ENCODE measurements at places on chromosomes 12 and 14.

DNA sequence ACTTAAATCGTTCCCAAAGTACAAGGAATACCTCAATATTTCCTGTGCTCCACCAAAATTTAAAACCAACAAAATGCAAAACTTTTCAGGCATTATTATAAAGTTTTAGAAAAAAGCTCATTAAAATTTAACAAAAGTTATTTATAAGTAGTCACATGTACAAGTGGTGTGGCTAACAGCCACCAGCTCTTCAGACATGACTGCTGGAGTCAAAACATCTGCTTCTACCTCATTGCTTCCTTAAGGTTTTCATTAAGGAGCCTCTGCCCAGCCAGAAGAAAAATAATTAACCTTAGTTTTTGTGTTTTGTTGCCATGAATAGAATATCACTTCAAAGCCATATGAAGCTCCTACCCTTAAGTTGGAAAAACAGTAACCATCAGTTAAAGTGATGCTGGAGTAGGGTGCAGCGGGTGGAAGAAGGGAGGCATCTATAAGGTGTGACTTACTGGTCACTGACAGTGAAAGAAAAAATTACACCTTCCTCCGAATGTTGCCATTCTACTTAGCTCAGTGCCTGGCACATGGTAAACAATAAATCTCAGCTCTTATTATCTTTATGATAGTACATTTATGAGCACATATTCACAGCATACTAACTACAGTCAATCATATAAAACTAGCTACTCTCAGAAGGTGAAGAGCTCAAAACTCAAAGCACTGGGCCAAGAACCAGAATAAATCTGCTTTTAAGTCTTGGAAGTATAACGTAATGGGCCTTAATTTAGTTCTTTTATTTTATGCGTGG lies 57.7 kb downstream of the GALC start:
- DNase-seq, result no peak

GRCh38 chr12:48423171-48423570 lies 49.2 kb upstream of the ANP32D start:
- DNase-seq, result no peak

GRCh38 chr14:53723221-53723620 lies 233.4 kb downstream of the BMP4 start:
- DNase-seq, result no peak

DNA sequence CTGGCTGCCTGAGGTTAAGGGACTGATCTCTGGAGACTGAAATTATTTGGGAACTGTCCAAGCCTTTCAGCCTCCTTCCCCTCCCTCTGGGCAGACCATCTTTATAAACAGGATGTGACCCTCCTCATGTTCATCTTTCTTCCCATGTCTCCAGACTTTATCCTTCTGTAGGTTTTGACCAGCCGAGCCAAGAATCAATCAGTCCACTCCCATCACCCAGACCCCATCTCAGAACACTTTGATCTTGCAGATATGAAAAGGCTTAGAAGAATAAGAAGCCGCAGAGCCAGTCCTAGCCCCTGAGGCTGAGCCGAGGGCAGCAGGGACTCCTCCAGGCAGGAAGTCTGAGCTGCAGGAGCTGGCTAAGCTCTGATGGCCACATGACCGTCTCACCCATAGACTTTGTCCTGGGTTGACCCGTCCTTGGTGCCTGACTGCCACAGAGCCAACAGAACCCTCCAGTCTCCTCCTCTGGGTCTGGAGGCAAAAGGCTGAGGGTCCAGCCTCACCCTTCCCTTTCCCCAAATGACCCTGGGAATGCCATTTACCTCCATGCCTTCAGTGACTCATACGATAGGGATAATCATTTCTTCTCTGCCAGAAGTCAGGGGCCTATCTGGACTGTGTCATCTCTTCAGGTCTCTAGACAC lies 1.6 kb downstream of the KRT71 start:
- DNase-seq, result peak; percentile 20

DNA sequence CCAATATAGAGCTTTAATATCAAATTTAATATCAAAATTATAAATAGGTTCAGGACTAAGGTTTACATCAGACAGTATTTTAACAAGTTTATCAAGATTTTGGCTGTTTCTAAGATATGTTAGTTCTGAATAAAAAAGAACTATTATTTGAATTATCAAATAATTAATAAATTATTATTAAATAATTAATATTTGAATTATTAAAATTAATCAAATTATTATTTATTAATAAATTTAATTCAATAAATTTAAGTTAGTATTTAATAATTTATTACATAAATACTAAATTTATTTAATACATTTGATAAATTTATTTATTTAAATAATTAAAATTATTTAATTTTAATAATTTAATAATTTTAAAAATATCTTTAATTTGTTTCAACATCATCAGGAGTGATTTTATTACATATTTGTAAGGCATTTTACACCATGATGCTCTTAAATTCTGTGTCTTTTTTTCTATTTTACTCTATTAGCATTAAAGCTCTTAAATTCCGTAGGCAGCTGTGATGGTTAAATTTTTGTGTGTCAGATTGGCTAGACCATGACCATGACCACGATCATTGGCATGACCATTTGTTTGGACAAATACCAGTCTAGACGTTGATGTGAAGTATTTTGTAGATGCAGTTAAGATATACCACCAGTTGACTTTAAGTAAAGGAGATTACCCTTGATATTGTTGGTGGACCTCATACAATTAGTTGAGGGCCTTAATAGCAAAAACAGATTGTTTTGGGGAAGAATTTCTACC lies 82.6 kb downstream of the BBS10 start:
- DNase-seq, result no peak

DNA sequence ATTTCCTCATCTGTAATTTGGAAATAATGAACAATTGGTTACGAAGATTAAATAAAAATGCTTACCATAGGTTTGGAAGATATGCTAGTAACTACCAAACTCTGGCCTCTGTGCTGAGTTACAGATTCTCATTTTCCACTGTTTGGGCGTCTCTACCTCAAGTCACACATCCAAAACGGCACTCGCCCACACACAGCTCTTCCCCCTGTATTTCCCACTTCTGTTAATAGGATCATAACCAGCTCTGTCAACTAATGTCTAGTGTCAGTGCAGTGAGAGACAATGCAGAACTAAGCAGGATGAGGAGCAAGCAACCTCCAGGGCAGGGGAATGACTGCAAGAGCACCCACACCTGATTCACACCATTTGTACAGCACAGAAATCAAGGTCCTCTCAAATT lies 10.9 kb upstream of the SYCP3 start:
- DNase-seq, result no peak

- peak; percentile 40 for DNase-seq
Measured at GRCh38 chr12:89351489-89352241, 636 bp downstream of the DUSP6 start.

GRCh38 chr12:56202838-56203237 lies 13.6 kb upstream of the SMARCC2 start:
- no peak for DNase-seq

DNA sequence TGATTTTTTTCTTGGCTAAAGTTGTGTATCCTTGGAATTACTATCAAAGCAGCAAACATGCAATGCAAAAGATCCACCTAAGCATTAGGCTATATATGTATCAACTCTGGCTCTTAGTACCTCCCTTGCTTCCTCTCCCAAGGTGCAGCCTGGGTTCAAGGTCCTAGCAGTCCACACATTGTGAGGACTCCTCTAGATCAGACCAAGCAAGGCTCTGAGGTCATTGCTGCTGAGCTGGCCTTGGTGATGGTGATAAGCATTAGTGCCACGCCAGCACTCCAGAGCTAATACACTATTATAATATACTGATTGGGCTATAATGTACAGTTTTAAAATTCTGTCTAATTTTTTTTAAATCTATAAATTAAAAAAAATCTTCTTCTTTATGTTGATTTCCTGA lies 196.9 kb upstream of the BTG1 start:
- peak; percentile 61 for DNase-seq

- DNase-seq, result no peak
Measured at GRCh38 chr14:58915646-58916045, 272.8 kb upstream of the DAAM1 start.

GRCh38 chr12:106915635-106916026 lies 40.1 kb upstream of the TMEM263 start:
- no peak for DNase-seq

DNA sequence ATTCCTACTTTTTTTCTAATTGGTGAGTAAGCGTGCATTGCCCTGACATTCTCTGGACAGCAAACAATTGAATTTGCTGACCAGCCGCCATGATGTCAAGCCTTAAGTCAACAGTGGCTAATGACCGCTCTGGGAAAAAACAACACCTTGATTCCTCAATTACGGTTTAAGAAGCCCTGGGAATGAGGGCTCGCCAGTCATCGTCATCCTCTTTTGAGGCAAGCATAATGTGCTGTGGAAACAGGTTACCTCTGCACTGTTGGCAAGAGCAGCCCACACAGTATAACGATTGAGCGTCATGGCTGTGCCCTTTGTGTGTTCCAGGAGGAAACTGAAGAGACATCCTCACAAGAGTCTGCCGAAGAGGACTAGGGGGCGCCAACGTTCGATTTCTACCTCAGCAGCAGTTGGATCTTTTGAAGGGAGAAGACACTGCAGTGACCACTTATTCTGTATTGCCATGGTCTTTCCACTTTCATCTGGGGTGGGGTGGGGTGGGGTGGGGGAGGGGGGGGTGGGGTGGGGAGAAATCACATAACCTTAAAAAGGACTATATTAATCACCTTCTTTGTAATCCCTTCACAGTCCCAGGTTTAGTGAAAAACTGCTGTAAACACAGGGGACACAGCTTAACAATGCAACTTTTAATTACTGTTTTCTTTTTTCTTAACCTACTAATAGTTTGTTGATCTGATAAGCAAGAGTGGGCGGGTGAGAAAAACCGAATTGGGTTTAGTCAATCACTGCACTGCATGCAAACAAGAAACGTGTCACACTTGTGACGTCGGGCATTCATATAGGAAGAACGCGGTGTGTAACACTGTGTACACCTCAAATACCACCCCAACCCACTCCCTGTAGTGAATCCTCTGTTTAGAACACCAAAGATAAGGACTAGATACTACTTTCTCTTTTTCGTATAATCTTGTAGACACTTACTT lies 138.9 kb downstream of the HMGA2 start:
- DNase-seq, result peak; percentile 31

GRCh38 chr14:72744416-72745120 lies 149.3 kb downstream of the DPF3 start:
- no peak for DNase-seq

DNA sequence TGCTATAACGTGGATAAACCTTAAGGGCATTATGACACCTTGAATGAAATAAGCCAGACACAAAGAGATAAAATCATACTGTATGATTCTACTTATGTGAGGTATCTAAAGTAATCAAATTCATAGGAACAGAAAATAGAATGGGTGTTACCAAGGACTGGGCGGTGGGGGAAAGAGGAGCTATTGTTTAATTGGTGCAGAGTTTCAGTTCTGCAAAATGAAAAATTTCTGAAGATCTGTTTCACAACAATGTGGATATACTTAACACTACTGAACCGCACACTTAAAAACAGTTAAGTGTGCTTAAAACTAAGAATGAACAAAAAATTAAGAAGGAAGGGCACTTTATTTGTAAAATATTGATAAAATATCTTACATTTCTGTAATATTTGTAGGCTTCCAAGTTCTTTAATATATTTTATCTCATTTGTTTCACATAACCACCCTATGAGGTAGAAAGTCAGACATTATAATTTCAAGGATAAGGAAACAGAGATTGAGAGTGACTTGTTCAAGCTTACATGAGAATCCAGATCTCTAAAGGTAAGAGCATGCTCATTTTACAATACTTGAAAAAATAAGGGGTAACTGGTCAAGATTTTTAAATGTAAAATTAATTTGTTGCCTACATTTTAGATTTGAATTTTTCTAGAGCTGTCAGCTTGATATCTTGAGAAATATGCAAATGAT lies 14.9 kb downstream of the LTA4H start:
- DNase-seq, result no peak

DNA sequence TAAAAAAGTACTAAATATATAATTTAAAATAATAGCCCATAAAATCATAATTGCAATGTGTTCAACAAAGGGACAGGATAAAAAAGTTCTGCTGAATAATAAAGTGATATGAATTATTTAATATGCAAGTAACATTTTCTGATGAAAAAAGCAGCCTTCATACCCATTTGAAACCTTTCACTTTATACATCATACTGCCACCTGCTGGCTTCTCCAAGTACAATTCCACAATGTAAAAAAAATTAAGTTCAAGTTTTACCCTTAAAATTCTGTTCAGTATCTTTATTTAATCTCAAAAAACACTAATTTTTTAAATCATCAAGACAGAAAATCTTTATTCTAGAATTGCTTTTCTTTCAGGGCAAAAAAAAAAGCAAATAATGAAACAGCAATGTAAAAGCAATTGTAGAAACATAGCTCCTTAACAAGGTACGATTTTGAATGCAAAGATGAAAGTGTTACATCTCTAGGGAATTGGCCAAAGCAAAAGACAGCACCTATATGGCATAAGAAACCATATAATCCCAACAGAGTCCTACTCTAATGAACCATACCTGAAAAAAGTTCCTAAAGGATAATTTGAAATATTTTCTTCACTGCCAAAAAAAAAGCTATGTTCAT lies 15.0 kb downstream of the MDM1 start:
- DNase-seq, result peak; percentile 40

DNA sequence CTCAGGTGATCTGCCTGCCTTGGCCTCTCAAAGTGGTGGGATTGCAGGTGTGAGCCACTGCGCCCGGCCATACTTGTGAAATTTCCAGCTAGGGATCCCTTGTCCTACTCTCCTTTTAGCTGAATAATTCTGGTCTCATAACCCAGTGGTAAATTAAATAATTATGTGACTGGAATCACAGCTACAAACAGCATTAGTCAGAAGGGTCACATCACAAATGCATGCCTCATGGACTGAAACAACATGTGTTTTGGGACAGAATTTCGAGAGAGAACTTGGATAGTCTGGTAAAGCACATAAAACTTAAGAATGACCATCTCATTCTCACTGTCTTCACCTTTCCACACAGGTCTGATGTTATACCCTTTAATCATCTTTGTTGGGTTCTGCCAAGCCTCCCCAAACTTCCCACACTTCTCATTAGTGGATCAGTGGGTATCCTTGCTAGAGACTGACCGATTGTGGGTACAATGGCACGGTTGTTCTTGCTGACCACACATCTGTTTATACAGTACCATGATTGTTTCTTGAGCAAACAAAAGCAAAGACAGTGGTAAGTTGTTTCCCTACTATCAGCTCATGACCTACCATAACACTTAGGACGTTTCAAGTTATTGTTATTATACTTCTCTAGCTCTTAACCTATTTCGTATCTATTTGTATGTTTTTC lies 5.1 kb downstream of the GPRC5D start:
- no peak for DNase-seq

DNA sequence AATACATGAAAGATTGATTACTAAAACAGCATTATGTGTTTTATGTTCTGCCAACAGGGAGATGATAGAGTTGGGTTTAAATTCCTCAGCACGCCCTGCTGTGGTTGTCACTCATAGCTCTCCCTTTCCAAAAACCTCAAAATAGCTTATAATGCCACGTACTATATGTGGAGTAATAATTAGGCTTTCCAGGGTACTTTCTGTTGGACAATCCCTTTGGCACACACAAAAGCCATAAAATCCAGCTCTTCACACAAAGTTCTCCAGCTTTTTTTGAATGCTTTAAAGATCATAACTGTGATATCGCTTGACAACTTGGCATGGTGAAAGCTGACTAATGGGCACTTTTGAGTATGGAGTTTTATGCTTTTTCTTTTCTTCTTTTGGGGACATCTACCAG lies 145.3 kb upstream of the DCN start:
- no peak for DNase-seq

Measured in small intestine (tissue), 16 donors.